Suppressor macrophage (primary cell): ENCODE measurements at places on chromosomes 5 and 9.

- DNase-seq = no peak
Measured at GRCh38 chr5:158066076-158066475, 207.1 kb upstream of the CLINT1 start.

- peak; percentile 6 for DNase-seq
Measured at GRCh38 chr9:22129133-22129532, 120.0 kb upstream of the CDKN2B start.

DNA sequence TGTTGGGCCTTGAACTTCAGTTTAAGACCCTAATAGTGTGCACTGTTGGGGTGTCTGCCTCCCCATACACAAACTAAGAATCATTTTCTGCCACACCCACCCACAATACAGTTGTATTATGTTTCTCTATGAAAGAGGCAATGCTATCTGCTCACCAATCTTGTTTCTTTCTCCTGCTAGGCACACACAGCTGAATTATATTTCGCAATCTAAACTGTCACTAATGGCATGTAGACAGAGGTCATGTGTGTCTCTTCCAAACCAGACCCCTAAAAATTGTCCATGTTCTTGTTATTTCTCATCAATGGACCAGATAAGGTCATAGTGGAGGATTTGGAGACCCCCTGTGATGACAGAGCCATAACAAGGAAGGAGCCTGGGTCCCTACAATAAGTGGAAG is 57.3 kb downstream of the RIGI start:
- no peak for DNase-seq

GRCh38 chr5:120017513-120017912 is 388.2 kb downstream of the FAM170A start:
- DNase-seq = peak; percentile 6
